ENCODE measurements at places on chromosomes 4 and X. TPM values are rescaled to one million over a fixed set of nuclear protein-coding genes. Genes with fewer than 3 reads are reported as not detected.

Gene IL21
- not detected for total RNA-seq

Gene DDIT4L
- total RNA-seq: 4.9 TPM

Gene BANK1
- 0.68 TPM for total RNA-seq

Gene MAGIX
- total RNA-seq: 1.2 TPM

Gene AMTN
- not detected for total RNA-seq
